ENCODE measurements at places on chromosomes 16 and 17.

DNA sequence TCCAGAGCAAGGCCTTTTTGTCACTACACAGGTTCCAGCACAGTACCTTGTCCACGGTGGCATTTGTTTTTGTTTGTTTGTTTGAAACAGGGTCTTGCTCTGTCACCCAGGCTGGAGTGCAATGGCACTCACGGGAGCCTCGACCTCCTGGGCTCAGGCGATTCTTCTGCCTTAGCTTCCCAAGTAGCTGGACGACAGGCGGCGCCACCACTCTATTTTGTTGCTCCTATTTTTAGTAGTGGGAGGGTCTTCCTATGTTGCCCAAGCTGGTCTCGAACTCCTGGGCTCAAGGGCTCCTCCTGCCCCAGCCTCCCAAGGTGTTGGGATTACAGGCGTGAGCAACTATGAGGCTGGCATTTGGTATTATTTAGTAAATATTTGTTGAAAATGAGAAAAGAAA, 10.3 kb downstream of the MRC2 start:
- DNase-seq = no peak

GRCh38 chr17:39547713-39548478, 59.8 kb downstream of the NEUROD2 start:
- no peak for DNase-seq

- DNase-seq = no peak
Measured at GRCh38 chr16:81564421-81564911, 119.9 kb downstream of the CMIP start.

- DNase-seq = no peak
Measured at GRCh38 chr16:74747716-74748615, 26.7 kb downstream of the FA2H start.

DNA sequence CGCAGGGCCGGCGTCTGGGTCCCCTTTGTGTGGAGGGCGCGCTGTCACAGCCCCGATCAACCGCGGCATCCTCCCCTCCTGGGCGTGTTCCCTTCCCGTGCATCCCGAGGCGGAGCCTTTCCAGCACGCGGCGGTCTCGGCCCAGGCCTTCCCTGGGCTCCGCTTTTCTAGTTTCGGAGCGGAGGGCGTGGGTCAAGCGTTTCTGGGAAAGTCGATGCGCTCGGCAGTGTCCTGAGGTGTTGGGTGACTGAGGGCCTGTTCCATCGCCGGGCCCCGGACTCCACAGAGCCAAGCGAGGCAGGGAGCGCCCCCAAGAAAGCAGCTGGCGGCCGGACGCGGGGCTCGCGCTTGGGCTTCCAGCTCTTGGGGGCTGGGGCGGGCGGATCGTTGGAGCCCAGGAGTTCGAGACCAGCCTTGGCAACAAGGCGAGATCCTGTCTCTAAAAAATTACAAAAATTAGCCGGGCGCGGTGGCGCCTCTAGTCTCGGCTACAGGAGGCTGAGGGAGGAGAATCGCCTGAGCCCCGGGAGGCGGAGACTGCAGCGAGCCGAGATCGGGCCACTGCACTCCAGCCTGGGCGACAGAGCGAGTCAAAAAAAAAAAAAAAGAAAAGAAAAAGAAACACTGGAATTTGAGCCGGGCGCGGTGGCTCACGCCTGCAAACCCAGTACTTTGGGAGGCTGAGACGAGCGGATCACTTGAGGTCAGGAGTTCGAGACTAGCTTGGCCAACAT, 806 bp downstream of the IFT140 start:
- peak; percentile 79 for DNase-seq

DNA sequence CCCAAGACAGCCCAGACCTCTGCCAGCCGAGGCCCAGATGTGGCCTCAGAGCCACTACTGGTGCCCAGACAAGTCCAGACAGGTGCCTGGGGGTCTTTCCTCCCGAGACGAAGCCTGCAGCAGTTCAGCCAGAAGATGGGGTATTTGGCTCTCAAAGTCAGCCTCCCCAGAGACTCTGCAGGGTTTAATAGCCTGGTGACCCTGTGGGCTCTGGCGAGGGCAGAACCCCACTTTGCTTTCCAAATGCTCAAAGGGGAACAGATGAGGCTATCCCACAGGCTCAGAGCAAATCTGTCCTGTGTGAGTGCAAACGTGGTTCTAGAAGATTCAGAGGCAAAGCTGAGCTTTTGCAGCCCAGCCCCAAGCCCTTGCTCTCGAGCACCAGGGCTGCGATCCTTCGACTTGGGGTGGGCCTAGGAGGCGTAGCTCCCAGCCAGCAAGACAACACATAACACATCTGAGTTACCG, 236.0 kb downstream of the MRTFB start:
- no peak for DNase-seq

DNA sequence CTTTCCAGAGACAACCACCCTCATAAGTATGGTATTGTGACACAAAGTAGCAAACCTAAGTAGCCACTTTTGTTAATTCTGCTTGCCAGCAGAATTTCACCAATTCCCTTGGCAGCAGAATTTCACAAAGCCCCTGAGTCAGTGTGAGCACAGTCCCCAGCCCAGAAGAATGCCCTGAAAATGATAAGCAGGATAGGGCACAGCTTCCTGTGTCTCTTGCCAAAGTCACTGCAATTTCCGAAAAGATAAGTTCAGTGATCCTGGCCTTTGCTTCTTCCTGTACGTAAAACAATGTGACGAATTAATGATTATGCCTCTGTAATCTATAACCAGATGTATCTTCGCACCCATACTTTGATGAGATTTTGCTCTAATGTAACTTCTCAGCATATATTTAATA, 16.0 kb upstream of the WIPF2 start:
- no peak for DNase-seq

- no peak for DNase-seq
Measured at GRCh38 chr17:29789196-29790170, 140.5 kb downstream of the SSH2 start.

- peak; percentile 55 for DNase-seq
Measured at GRCh38 chr17:82399601-82400101, 18.5 kb upstream of the HEXD start.

- DNase-seq = no peak
Measured at GRCh38 chr17:40399185-40399584, 18.5 kb downstream of the TOP2A start.

- no peak for DNase-seq
Measured at GRCh38 chr17:54967621-54968261, 713 bp downstream of the COX11 start.

GRCh38 chr16:87075319-87075860, 241.8 kb downstream of the C16orf95 start:
- no peak for DNase-seq

GRCh38 chr17:13984956-13985355, 84.3 kb upstream of the COX10 start:
- no peak for DNase-seq

GRCh38 chr17:81018044-81018802, 16.7 kb upstream of the BAIAP2 start:
- no peak for DNase-seq

GRCh38 chr16:83721676-83722075, 86.1 kb upstream of the HSBP1 start:
- DNase-seq = no peak

- DNase-seq = no peak
Measured at GRCh38 chr17:41666237-41666641, 22.4 kb upstream of the EIF1 start.

GRCh38 chr17:70169709-70170597, 621 bp downstream of the KCNJ2 start:
- no peak for DNase-seq

DNA sequence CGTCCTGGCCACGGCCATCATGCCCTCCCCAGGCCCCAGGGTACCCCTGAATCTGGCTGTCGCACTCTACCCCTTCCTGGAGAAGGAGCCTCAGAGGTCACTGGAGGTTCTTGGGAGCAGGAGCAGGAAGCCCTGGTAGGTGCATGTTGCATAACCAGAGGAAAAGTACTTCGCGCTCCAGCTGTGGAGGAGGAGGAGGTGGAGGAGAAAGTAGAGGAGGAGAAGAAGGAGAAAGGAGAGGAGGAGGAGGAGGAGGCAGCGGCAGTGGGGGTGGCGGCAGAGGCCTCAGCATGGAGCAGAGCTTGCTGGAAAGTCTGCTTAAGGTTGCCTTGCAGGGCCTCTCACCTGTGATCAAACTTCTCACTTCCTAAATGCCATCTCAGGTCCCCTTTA, 61.8 kb downstream of the BAIAP2 start:
- no peak for DNase-seq

DNA sequence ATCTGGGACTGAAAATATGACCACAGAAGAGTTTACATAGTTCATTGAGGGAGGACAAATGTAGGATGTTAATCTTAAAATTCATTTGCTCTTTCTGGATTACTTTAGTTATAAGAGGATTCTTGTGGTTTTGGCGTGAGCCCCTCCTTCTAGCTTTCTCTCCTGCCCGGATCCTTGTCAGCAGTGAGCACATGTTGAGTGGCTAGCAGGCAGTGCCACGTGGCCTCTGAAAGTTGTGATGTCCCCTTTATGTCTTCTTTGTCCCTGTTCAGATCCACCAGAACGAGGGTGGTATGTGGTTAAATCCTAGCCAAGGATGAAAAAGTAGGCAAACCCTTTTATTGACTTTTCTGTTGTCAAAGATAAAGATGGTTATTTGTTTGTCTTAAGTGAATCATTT, 83.8 kb downstream of the GNAO1 start:
- DNase-seq = no peak

DNA sequence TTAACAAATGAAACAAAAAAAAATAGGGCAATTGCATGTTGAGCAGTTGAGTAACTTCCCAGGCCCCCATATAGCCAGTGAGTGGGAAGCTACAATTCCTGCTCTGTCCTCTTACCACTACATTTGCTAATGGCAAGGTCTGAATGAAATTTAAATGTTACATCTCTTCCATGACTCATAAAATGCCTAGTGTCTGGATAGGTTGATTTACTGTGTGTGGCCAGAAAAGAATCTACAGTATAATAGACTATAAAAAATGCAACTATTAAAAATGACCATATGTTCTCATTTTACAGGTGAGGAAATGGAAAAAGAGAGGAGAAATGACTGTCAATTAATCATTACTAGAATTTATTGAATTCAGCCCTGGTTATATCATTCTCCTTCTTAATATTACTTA, 1199.3 kb downstream of the CDH11 start:
- DNase-seq = no peak

- DNase-seq = no peak
Measured at GRCh38 chr17:13851889-13852288, 217.4 kb upstream of the COX10 start.

- no peak for DNase-seq
Measured at GRCh38 chr16:78584991-78585390, 485.5 kb downstream of the WWOX start.

- DNase-seq = no peak
Measured at GRCh38 chr16:65200156-65200773, 78.4 kb upstream of the CDH11 start.

- no peak for DNase-seq
Measured at GRCh38 chr17:19447085-19447583, 36.1 kb downstream of the RNF112 start.

- no peak for DNase-seq
Measured at GRCh38 chr16:56861092-56861610, 3.9 kb upstream of the SLC12A3 start.

- no peak for DNase-seq
Measured at GRCh38 chr17:21394265-21394664, 18.1 kb downstream of the KCNJ12 start.

DNA sequence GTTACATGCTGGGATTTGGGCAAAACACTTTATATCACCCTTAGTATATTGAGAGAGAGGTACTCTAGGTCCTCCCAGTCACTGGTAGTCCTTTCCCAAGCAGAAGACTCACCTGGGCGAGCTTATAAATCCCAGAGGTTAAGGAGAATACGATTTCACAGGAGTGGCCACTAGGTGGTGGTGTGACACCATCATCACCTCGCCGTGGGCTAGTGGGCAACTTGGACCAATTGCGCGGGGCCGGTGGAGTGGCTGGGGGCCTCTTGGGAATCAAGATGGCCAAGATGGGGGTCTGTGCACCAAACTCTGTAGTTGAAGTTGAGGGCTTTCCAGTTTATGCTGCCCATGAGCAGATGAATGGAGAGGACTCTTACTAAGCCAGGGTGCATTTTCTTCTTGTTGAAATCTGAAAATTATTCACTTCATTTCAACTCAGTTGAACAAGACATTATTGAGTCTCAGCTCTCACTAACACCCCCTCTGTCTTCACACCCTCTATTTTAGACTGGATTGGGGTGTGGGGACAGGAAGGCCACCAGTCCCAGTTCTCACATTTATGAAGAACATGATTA, 38.2 kb upstream of the PIRT start:
- DNase-seq = no peak
